ENCODE measurements at places on chromosomes 6 and 20.

GRCh38 chr20:42018979-42019378, 400.8 kb upstream of the CHD6 start:
- DNase-seq = no peak

GRCh38 chr6:170062915-170063241, 228.0 kb downstream of the DLL1 start:
- no peak for DNase-seq

DNA sequence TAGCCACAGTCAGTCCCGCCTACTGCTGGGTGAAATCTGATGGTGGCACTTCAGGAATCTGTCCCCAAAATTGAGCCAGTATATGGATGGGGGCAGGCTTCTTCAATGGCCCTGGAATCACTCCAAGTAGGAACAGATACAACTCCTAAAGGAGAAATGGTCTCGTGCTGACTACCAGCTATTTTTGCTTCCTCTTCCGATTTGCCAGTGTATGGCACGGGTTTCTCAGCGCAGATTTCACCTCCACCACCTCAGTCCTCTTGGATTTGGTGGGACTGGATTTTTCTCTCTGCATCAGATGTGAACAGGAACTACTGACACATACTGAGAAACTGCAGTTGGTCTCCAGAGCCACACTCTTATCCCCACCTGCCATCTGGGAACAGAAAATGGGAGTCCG, 27.2 kb downstream of the PNPLA1 start:
- DNase-seq = no peak

- DNase-seq = peak; percentile 39
Measured at GRCh38 chr20:46520976-46521579, 7.7 kb upstream of the ZNF334 start.

GRCh38 chr6:132322398-132322797, 78.9 kb downstream of the MOXD1 start:
- DNase-seq = no peak

GRCh38 chr6:8108031-8108660, 5.8 kb upstream of the EEF1E1 start:
- no peak for DNase-seq

GRCh38 chr6:166443166-166443565, 60.4 kb upstream of the MPC1 start:
- no peak for DNase-seq

GRCh38 chr20:19628570-19629134, 129.4 kb upstream of the RIN2 start:
- DNase-seq = peak; percentile 14

DNA sequence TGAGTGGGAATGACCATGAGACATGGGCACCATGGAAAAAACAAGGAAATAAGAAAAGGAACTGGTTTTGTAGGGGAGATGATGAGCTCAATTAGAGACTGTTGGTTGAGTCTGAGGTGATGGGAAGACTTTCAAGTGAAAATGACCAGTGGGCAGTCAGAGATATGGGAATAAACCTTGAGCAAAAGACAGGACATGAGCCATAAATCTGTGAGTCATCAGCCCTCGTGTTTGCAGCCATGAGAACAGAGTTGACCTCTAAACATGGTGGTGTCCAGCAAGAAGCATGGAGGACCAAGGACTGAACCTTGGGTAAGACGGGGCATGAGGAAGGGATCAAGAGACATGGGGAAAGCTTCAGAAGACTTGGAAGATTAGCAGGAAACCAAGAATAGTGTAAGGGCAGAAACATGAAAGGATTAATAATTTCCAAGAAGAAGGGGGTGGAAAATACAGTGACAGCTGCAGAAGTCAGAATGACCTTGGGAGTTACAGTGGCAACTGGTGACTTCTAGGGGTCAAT, 280.6 kb upstream of the PRDM1 start:
- DNase-seq = no peak

- no peak for DNase-seq
Measured at GRCh38 chr6:128358244-128358776, 162.1 kb downstream of the PTPRK start.

DNA sequence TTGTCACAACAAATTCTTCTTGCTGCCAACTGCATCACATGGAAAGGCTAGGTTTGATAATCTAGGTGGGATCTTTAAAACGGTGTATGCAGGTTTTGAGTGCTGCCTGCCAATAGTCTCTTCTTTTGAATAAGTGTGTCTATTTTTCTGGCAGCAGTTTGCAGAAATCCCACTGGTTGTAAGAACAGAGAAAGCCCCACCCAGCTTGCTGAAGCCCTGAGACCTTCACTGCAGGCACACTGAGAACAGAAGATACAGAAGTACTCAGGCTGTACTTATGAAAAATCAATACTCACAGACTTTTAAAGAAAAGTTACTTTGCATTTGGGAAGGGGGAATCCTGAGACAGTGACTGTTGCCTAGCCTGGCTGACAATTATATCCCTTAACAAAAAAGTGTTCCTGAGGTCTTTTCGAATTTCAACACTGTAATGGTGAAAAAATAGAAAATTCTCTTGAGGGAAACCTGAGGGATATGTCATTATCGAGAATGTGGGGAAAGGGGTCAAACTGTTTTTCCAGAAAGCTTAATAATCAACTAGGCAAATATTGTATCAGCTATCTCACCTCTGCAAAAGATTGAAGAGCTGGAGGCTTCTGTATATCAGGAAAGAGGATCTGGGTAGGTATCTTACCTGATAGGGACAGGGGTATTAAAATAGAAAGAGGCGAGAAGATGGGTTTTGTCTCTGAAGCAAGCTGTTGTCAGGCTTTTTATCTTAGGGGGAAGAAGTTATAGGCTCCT, 199.9 kb downstream of the LRFN2 start:
- DNase-seq = peak; percentile 34

- DNase-seq = no peak
Measured at GRCh38 chr6:169752074-169752623, 727 bp downstream of the ERMARD start.
